ENCODE measurements at places on chromosomes 5 and 9. TPM values are rescaled to one million over a fixed set of nuclear protein-coding genes. Genes with fewer than 3 reads are reported as not detected.

NOXA1 gene
- not detected for polyA plus RNA-seq

WNT8A gene
- polyA plus RNA-seq, result not detected

AMBP gene
- not detected for polyA plus RNA-seq

SPINK7 gene
- not detected for polyA plus RNA-seq

RORB gene
- 4.2 TPM for polyA plus RNA-seq

EPB41L4A gene
- polyA plus RNA-seq, result 0.92 TPM

Data from Purkinje cell (primary cell).